Activated T-cell treated with anti-CD3 and anti-CD28 coated beads, Interleukin-2, amount 50 U/mL, for 72 hours (primary cell): ENCODE measurements at places on chromosomes 2 and 18. TPM values are rescaled to one million over a fixed set of nuclear protein-coding genes. Genes with fewer than 3 reads are reported as not detected.

Gene CFC1
- total RNA-seq: not detected

Gene NEB
- total RNA-seq: 1.2 TPM

Gene ANKAR
- total RNA-seq: 7.5 TPM

Gene CXCR1
- total RNA-seq: not detected

Gene WNT10A
- 8.6 TPM for total RNA-seq

Gene FNDC4
- total RNA-seq: 0.19 TPM

Gene PPP1R1C
- total RNA-seq: not detected

Gene GALNT3
- 13.1 TPM for total RNA-seq

Gene SNORC
- total RNA-seq: 4.1 TPM

Gene KIF5C
- total RNA-seq: 29.1 TPM

Gene LIMS3
- 1.3 TPM for total RNA-seq

Gene ANKRD53
- total RNA-seq: not detected

Gene KIAA2012
- total RNA-seq: not detected

Gene SPDYA
- 1.5 TPM for total RNA-seq

Gene TWIST2
- total RNA-seq: not detected

Gene SNTG2
- 2.5 TPM for total RNA-seq

Gene GPATCH11
- 12.4 TPM for total RNA-seq

Gene C2orf81
- 4.9 TPM for total RNA-seq

Gene HJURP
- total RNA-seq: 93.5 TPM

Gene STON1
- 1.9 TPM for total RNA-seq

Gene EGR4
- total RNA-seq: 2.1 TPM

Gene POTEI
- total RNA-seq: not detected

Gene THSD7B
- total RNA-seq: 0.49 TPM

Gene STAMBP
- 107 TPM for total RNA-seq

Gene AGAP1
- total RNA-seq: 2.9 TPM

Gene ACMSD
- not detected for total RNA-seq

Gene TMEFF2
- not detected for total RNA-seq

Gene IL36G
- total RNA-seq: not detected

Gene SCYGR4
- not detected for total RNA-seq

Gene SCN1A
- total RNA-seq: not detected

Gene TACR1
- not detected for total RNA-seq

Gene ANKRD30B
- total RNA-seq: not detected

Gene ZNF2
- 3.0 TPM for total RNA-seq

Gene TEKT4
- not detected for total RNA-seq

Gene SERPINE2
- 62.9 TPM for total RNA-seq

Gene ZSWIM2
- total RNA-seq: not detected

Gene EVX2
- not detected for total RNA-seq

Gene FSHR
- not detected for total RNA-seq

Gene CD8B2
- total RNA-seq: 0.62 TPM

Gene BMP10
- not detected for total RNA-seq

Gene CCBE1
- total RNA-seq: 0.81 TPM

Gene RAPH1
- total RNA-seq: 3.7 TPM

Gene IL1RL2
- 1.4 TPM for total RNA-seq

Gene SPC25
- total RNA-seq: 23.7 TPM

Gene CYP26B1
- total RNA-seq: not detected

Gene CRYGD
- total RNA-seq: not detected

Gene METTL4
- total RNA-seq: 23.1 TPM

Gene LRRTM4
- total RNA-seq: not detected

Gene RAB6D
- 0.09 TPM for total RNA-seq

Gene NEMP2
- 22.3 TPM for total RNA-seq

Gene CRYBA2
- not detected for total RNA-seq

Gene PJVK
- 6.8 TPM for total RNA-seq

Gene CNRIP1
- total RNA-seq: not detected

Gene PLEK
- total RNA-seq: 2.4 TPM

Gene ESPNL
- total RNA-seq: 0.19 TPM

Gene RUFY4
- 1.9 TPM for total RNA-seq
